ENCODE measurements at places on chromosomes 5 and 9.

- DNase-seq: no peak
Observed at GRCh38 chr5:131994533-131995226, 16.8 kb downstream of the ACSL6 start.

GRCh38 chr5:109668668-109669422 is 20.9 kb upstream of the MAN2A1 start:
- no peak for DNase-seq

DNA sequence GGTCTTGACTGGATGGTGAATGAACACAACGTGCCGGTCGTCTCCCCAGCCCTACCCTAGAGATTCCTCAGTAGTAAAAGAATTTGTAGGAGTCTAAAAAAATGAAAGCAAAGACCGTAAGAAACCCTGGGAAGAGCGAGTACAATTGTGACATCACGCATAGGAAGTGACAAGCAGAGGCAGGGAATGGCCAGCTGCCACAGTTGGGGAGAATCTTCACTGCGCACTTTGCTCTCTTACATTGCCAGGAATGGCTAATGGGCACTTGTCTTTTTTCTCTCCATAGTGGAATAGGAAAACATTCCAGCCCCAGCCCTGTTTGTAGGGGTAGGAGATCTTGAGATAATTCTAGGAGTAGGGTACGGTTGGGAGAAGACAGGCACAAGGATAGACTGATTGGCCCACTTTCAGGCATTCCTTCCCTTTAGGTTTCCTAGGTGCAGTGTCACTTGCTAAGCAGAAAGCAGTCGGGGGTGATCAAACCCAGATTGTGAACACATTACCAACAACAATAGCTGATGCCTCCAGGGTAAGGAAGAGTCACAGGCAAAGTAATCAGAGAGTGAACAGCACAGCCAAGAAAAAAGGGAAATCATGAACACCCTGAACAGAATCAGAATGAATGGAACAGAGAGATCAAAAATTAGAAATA is 302.7 kb downstream of the MAN2A1 start:
- no peak for DNase-seq

DNA sequence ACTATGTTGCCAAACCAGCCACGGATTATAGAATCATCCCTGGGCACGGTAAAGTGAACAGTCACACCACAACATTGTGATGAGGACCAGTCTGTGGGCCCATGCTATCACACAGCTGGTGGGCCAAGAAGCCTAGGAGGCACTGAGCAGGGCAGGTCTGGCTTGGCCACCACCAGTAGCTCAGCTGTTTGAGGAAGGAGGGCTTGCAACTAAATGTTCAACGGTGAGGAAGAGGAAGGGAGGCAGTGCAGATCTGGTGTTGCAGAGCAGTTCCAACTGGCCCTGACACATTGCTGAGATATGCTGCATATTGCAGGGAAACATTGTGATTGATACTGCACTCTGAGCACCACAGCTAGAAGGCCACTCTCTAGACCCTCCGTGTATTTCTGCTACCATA is 77.9 kb upstream of the ATG10 start:
- no peak for DNase-seq

DNA sequence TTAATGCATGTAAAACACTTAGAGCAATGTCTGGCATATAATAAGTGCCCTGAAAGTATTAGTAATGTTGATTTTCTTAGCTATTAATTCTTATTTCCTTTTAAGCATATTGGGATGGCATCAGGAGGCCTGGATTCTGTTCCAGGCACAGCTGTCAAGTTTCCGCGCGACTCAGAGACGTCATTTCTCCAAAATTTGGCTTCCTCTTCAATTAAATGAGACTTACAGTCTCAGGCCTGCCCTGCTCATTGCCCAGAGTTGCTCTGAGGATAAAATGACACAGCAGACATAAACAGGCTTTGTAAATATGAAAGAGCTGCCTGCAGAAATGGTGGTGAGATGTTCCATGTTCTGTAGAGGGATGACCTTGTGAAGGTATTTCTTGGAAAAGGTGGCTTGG is 159.8 kb upstream of the GLRA1 start:
- no peak for DNase-seq

- no peak for DNase-seq
Observed at GRCh38 chr5:5154733-5155132, 14.6 kb downstream of the ADAMTS16 start.

- DNase-seq: peak; percentile 26
Observed at GRCh38 chr9:87497604-87498045, at the start of gene DAPK1. TSS of gene DAPK1 (plus strand) at chr9:87497867. CDS start at chr9:87499078, 1,211 bp downstream.

DNA sequence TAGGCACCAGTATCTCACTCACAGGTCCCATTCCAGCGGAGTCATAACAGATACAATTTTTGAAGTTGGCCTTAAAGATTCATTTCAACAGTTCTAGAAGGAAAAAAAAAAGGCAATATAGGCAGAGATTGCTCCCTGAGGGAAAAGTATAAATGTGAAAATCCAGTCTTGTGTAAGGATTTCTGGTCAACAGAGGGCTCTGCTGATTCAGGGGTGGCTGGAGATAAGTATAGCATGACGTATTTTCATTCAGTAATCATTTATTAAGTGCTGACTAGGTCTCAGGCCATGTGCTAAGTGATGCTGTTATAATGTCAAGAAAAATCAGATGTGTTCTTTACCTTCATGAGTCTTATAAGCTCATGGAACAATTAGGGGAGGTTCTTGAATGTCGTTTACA is 377.3 kb upstream of the MEF2C start:
- DNase-seq: no peak

DNA sequence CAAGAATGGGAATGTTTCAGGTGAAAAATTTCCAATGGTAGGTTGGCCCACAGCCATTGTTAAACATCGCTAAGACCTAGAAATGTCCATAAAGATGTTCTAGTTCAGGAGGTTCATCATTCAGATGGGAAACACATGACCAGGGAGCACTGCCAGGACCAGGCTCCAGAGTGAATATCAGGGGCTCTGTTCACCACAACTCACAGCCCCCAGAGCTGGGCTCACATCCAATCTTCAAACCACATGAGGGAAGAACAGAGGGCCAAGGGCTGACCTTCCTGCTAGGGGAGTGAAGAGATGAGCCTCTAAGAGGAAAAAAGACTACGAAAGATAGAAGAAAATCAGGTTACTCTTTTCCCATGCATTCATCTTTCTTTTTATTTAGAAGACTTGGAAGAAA is 205.8 kb downstream of the SEMA5A start:
- no peak for DNase-seq

DNA sequence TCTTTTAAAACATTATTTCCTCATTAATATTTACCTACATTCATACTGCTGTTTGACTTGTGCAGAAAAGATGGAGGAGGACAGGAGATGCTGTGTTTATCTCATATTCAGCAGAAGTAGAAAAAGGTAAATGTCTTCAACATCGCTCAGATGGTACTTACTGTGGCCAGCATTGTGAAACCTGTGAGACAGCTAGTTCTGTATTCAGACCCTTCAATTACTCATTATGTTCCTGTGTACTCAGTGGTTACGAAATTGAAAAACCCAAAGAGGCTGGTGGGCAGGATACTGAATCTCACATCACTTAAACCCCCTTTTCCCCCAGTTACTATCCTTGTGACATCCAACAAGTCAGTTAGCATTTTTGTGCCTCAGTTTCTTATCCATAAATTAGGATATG is 216.0 kb downstream of the KDM4C start:
- DNase-seq: no peak

DNA sequence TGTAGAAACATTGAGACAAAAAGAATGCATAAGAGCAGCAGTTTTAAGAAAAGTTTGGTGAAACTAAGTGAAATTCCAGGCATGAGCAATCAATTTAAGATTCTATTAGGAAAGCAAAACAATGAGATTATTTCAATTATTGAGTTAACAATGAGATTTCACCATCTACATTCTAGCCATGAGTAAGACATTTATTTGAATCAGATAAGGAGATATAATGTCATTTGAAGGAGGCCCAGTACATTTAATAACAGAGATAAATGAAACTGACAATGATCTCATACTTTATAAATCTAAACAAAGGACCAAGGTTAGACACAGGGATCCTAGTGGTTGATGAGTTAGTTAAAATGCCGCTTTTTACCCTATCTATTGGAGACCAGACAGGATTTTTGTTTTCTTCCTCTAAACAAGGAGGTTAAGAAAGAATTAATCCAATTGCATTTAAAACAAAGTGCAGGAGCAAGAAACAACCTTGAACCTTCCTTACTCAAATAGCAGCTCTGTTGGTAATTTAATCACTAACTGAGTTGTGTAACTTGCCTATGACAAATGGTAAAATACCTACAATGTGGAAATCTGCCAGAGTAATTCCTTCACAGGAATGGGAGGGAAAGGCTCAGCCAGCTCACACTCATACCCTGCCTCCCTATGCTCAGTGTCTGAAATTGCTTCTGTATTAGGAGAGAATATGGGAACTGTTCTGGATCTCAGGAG is 103.5 kb upstream of the NR3C1 start:
- no peak for DNase-seq

DNA sequence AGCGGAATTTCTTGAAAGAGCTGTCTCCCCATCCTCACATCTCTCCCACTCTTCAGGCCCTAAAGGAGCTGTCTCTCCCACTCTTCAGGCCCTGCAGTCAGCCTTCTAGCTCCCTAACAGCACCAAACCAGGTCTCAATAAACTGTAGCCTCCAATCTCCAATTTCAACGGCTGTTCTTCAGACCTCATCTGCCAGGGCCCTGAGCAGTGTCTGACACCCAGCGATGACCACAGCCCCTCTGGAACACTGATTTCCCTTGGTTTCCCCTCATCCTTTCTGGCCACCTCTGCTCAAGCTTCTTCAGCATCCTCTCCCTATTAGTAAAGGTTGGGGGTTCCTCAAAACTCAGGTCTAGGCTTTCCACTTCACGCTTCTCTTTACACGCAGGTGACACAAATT is 1.6 kb upstream of the P4HA2 start:
- DNase-seq: no peak

DNA sequence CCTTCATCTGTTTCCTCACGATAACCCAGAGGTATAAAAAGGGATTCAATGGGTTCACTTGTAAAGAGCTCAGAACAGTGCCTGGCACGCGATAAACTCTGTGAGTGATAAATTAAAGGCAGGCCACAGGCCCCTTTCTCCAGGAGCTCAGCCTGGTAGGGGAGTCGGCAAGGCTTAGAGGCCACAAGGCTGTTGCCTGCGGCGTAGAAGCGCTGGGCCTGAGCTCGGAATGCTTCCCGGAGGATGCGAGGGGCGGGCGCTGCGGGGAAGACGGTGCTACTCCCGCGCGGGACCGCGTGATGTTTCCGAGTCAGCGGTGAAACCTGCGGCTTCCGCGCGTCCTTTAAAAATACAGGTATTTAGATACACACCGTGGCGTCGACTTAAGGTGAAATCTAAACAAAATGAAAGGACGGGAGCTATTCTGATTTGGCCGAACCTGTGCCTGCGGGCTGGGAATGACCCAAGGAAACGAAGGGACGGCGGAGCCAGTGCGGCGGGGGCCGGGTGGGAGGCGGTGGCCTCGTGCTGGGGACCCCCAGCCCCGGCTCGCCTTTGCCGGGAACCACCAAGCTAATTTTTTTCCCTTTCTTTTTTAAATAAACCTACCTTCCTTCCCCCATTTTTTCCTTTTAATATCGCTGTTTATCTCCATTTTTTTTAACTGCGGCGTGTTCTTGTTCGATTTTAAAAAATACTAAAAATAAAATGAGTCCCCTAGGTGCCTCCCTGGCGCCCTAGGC is 6.2 kb downstream of the NKX2-5 start:
- no peak for DNase-seq

DNA sequence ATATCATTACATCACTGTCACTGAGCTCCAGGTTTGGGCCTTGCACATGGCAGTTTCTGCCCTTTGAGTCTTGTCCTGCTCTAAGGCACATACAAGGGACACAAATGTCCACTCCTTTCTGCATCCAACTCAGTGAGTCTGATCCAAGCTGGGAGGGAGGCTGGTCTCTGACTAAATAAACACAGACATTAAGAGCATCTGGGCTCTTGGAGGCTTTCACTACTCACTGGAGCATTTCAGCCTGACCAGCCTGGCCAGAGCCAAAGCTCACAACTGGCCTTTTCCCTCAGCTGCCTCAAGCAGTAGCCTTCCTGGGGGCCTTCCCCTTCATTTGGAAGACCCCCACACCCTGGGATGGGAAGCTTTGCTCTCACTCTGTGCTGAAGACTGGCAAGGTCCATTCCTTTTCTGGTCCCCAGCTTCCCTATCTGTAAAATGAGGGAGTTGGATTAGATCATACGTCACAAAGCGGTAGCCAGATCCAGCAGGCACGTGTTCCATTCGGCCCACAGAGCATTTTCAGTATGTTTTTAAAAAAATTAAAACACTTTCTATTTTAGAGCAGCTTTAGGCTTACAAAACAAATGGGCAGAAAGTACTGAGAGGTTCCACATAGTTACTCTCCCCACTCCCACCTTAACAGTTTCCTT is 58.6 kb upstream of the XPA start:
- DNase-seq: no peak

DNA sequence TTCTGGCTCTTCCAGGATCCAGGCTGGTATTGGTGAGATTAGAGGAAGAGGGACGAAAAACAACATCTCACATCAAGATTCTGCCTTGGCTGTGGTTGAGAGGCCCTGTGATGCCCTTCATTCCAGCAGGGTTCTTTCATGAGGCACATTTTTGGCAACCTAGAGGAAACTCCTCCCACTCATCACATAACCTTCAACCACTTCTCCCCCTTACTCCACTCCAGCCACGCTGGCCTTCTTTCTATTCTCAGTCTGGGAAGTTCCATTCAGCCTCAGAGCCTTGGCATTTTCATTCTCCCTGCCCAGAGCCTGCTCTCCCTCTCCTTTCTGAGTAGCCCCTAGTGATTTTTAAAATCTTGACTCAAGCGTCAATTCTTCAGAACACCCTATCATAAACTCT is 337.5 kb downstream of the ZSWIM6 start:
- no peak for DNase-seq

GRCh38 chr5:168219515-168220410 is 71.7 kb upstream of the WWC1 start:
- peak; percentile 9 for DNase-seq

DNA sequence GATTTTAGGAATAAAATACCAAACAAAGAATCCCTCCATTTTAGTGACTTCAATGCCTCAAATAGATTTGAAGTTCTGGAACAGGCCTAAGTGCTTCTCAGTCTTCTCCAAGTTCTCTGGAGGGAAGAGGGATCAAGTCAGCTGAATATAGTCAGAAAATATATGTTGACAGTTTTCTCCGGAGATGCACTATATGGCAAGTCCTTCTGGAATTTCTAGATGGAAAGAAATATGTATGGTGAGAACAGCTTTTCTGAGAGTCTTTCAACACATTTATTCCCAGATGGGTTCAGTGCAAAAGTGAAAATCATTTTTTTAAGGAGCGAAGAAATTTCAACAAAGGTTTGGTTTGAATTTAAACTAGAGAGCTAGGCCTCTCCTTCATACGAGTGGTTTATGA is 317.4 kb upstream of the SLC30A5 start:
- DNase-seq: no peak

GRCh38 chr5:76384189-76384588 is 18.9 kb upstream of the IQGAP2 start:
- DNase-seq: no peak

- no peak for DNase-seq
Observed at GRCh38 chr5:156681265-156681664, 168.8 kb upstream of the PPP1R2B start.

GRCh38 chr9:36479101-36479500 is 79.0 kb upstream of the RNF38 start:
- DNase-seq: no peak

Data from CD4-positive, alpha-beta T cell treated with Interferon gamma for 1 hour (primary cell).